AG04449 (cell line): ENCODE measurements at places on chromosomes 12 and 14.

DNA sequence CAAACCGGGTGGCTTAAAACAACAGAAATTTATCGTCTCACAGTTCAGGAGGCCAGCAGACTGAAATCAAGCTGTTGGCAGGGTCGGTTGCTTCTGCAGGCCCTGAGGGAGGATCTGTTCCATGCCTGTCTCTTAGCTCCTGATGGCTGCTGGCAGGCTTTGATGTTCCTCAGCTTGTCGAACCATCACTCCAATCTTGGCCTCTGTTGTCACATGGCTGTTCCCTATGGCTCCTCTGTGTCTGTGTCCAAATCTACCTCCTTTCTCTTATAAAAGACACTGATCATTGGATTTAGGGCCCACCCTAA lies 14.0 kb downstream of the NFATC4 start:
- DNase-seq = no peak

GRCh38 chr14:80699861-80700260 lies 241.7 kb downstream of the CEP128 start:
- DNase-seq = no peak

DNA sequence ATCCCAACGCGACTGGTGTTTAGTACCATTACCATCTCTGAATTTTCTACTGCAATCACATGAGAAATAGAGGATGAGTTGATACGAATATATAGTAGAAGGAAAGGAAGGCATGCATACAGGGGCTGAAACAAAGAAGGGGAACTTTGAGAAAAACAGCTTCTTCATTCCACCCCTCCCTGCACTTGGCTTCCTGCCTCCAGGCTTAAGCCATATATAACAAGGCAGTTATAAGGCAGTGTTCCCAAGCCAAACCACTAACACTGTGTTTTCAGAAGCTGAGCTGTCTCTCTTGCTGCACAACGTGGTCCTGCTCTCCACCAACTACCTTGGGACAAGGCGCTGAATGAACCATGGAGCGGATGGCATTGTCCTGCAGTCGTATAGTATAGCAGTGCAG lies 11.0 kb downstream of the LETMD1 start:
- no peak for DNase-seq

- DNase-seq = no peak
These were observed 4.8 kb downstream of the IFNG start for GRCh38 chr12:68154779-68155178.

DNA sequence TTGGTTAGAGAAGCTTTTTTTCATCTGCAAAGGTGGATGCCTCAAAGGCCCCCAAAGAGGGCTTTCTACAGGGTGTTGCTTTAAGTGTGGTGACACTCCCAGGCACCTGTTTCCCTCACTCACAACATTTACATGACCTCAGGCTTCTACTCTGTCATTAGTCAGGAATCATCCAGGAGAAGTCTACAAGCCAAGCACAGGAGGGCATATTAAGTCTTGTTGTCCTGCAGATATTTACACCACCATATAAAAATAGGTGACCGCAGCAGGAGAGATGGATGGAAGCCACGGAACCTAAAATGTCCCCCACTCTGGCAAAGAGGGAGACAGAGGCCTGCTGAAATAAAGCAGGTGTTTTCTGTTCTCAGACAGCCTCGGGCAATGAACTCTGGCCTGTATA lies 7.5 kb upstream of the DPF3 start:
- DNase-seq = no peak

DNA sequence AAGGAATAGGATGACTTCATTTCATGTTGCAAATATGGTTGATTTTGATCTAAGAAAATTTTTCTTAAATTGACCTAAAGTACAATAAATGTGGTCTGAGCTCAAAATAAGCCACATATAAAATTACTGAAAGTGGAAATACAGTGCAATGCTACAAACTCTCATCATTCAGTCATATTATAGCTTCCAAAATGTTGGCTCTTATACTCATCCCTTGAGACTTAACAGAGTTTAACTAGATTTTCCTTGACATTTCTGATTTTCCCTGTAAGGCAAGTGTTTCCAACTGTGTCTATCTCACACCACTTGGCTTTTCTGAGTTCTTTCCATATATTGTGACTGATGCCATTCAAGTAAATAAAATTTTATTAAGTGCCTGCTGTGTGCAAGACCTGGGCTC lies 123.7 kb upstream of the NTF3 start:
- DNase-seq = no peak

GRCh38 chr12:124544983-124545382 lies 22.4 kb downstream of the NCOR2 start:
- no peak for DNase-seq

DNA sequence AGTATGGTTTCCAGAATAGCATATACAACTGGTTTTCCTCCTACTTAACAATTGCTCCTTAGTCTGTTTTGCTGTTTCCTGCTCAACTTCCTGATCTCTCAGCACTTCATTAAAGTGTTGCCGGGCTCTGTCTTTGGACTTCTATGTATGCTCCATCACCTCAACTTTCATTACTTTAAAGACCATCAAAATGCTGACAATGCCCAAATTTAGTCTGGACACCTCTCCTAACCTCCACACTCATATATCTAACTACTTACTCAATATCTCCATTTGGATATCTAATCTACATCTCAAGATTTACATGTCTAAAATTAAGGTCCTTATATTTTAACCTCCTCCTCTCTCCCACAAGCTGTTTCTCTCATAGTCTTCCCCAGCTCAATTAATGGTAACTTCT lies 54.4 kb upstream of the LGR5 start:
- DNase-seq = no peak

DNA sequence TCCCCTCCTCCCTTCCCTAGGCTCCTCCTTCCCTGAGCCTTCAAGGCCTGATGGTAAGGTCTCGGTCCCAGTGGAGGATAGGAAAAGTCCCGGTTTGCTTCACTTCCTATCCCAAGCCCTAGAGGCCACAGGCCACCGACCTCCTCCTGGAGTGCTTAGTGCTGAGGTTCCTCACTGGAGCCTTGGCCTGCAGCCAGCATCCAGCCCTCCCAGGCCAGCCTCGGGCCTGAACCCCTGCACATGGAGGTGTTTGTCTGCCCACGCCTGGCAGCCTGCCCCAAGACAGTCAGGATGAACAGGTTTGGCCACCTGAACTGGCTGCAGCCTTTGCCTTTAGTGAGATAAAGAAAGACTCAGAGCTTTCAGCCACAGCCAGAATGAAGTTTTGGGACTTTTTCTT lies 15.8 kb upstream of the KRT7 start:
- no peak for DNase-seq

- DNase-seq = peak; percentile 49
These were observed 101.3 kb downstream of the SLC6A15 start for GRCh38 chr12:84811291-84811690.

GRCh38 chr12:129312048-129312447 lies 458.8 kb downstream of the GLT1D1 start:
- no peak for DNase-seq

GRCh38 chr12:53345486-53346188 lies 9.5 kb upstream of the SP7 start:
- no peak for DNase-seq

DNA sequence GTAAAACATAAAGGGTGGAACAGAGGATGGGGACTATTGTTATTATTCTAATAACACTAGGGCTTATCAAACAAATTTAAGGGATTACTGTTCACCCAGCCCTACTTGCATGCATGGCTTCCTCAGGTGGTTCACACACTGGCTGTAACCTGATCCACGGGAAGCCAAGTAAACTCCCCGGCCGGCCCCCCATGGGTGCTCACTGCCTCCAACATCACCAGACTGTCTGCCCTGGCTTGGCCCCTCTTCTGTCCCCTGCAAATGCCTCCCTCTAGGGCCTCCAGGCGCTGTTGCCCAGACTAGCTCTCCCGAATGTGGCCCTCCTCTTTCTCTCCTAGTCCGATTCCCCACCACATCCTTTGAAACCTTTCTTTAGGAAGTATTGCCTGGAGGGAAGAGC lies 18.6 kb downstream of the FAIM2 start:
- no peak for DNase-seq

GRCh38 chr12:33587784-33588712 lies 148.4 kb upstream of the SYT10 start:
- no peak for DNase-seq

DNA sequence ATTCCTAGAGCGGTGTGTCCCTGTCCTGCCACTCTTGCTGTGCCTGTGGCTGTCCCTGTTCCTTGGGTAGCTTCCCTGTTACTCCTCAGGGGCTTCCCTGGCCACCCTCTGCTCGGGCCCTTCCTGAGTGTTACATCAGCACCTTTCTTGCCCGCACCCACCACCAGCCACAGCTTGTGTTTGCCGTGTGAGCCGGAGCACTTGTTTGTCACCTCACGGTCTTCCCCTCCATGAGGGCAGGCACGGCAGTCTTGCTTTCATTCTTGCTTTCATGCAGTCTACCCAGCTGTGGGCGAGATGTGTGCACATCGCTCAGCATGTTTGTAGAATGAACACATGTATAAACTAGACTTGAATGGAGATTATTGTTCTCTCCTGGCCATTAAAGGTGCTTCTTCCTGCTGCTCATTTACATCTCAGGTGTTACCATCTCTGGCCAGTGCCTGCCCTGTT lies 42.0 kb downstream of the TRAF3 start:
- DNase-seq = no peak

DNA sequence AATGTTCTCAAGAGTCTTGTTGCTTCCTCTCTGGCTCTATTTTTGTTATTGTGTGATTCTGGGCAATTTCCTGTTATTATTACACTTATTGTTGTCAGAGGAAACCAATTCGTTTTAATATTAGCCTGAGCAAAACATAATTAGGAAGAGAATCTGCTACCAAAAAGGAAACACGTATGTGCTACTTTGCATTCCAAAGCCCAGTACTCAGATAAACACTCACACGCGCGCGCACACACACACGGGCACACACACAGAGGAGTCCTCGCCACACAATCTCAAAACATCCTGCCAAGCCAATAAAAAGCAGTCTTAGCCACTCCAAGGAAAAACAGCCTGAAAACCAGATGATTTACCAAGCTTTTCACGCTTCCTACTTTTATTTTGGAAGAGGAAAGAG lies 400.7 kb downstream of the NUAK1 start:
- DNase-seq = no peak

DNA sequence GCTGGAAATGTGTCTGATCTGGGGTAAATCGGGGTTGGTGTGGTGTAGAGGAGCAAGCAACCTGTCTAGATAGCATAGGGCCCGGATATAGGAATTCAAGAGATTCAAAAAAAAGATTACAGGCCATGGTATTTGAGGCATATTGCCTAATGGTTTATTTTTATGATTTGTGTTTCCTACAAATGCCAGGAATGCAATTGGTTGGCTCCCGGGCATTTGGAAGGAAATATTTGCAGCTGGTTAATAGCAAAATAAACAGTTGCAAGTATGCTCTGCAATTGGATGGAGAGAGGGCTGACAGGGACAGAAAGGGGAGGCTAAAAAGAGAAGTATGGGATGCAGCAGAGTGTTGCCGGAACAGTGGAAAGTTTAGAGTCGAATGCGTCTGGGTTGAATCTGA lies 315.6 kb upstream of the ATP2B1 start:
- peak; percentile 57 for DNase-seq

DNA sequence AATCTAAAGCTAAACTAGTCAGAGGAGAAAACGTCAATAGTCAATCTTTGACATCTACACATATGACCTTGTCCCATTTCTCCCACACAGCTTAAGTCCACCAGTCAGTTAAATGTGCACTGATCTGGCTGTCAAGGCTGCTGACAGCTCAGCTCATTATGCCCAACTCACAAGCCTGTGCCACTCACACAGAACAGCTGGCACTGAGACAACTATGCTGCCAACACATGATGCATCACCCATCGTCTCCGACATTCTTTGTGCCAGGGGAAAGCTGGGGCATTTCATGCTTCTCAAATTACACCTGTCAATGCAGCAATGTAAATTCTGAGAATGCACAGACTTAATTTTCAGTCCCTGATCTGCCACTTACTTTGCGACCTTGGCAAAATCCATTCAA lies 25.3 kb downstream of the GNS start:
- no peak for DNase-seq

- DNase-seq = peak; percentile 88
These were observed 30.7 kb downstream of the PXN start for GRCh38 chr12:120234643-120235368.

GRCh38 chr12:122031342-122032216 lies 9.9 kb downstream of the BCL7A start:
- no peak for DNase-seq

GRCh38 chr12:1882405-1882804 lies 36.0 kb downstream of the CACNA2D4 start:
- no peak for DNase-seq

DNA sequence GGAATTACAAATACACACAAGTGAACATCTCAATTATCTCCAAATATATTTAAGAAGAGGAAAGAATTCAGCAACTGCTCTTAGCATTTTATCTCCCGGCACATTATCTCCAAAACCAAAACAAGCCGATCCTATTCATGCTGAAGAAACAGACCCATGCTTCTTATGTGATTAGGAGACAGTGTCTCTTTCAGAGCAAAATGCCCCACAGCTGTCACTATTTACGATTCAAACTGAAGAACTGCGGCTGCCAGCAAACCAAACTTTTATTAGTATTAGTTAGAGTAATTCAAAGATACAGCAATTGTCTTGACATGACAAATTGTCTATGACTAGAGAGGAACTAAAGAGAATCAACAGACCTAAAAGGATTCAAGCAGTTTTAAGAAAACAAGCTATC lies 79.4 kb downstream of the SETD3 start:
- no peak for DNase-seq

- DNase-seq = no peak
These were observed 95.8 kb downstream of the EPS8 start for GRCh38 chr12:15693228-15693911.

DNA sequence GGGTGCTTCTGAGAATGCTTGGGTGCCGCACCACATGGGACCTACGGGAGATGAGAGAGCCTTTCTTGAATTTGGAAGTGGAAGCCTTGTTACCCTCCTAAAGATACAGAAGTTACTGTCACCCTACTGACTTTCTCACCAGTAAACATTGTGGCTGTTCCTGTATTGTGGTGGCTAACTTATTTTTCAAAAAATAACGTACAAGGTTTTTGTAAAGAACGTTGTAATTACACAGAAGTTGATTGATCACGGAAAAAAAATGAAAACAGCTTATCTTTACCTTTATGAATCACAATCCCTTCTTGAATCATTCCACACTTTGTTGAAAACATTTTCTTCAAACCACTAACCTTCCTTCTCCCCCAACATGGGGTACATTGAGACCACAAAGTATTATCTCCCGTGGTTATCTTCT lies 22.0 kb upstream of the PPFIBP1 start:
- no peak for DNase-seq

GRCh38 chr14:50116181-50116956 lies at the start of gene VCPKMT:
Gene VCPKMT (minus strand): TSS chr14:50116572. CDS start chr14:50116552, 20 bp downstream.
- DNase-seq = peak; percentile 23

GRCh38 chr14:30114051-30114450 lies 186.4 kb upstream of the PRKD1 start:
- DNase-seq = no peak

GRCh38 chr12:127459166-127459565 lies 807.8 kb upstream of the TMEM132C start:
- no peak for DNase-seq
